Thyroid gland (tissue), 4 donors: ENCODE measurements at places on chromosomes 7 and 10. TPM values are rescaled to one million over a fixed set of nuclear protein-coding genes. Genes with fewer than 3 reads are reported as not detected.

- no peaks in the 10 kb centered on the region for H3K27me3 ChIP-seq
- no peaks in the 10 kb centered on the region for H3K36me3 ChIP-seq
- H3K4me3 ChIP-seq: no peak overlapping the region
- H3K4me1 ChIP-seq: no peaks in the 10 kb centered on the region
- no peak overlapping the region for H3K27ac ChIP-seq
- no peak for DNase-seq
Observed at GRCh38 chr10:111089293-111089692, 12.5 kb downstream of the ADRA2A start.

TUBB8 gene
- total RNA-seq: 0.50 TPM

DNA sequence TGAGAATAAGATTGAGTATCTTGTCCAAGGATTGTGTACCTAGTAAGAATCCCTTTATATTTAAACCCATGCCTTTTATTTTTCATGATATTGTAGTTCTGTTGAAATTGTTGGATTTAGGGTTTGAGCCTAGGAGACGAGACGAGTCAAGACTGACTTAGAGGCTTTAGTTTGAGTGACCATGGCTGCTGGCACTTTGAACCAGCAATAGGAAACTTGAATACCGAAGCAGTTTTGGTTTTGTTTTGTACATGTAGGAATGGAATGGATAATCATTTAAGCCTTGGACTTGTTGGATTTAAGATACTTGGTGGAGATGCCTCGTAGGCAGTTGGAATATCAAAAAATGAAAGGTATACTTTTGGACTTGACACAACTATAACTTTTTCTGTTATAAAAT, 229.0 kb downstream of the BICC1 start:
- H3K27me3 ChIP-seq: no peaks in the 10 kb centered on the region
- H3K4me3 ChIP-seq: no peak overlapping the region
- H3K27ac ChIP-seq: no peak overlapping the region
- no peak for DNase-seq
- no peaks in the 10 kb centered on the region for H3K36me3 ChIP-seq

- no peaks in the 10 kb centered on the region for H3K4me1 ChIP-seq
- no peaks in the 10 kb centered on the region for H3K36me3 ChIP-seq
- no peak overlapping the region for H3K4me3 ChIP-seq
- no peak for DNase-seq
Observed at GRCh38 chr10:6665847-6666246, 85.8 kb upstream of the PRKCQ start.

GRCh38 chr7:11895337-11895736, 63.3 kb upstream of the THSD7A start:
- H3K27ac ChIP-seq: no peak overlapping the region
- no peaks in the 10 kb centered on the region for H3K36me3 ChIP-seq
- no peaks in the 10 kb centered on the region for H3K4me1 ChIP-seq
- H3K27me3 ChIP-seq: no peaks in the 10 kb centered on the region
- DNase-seq: no peak

GRCh38 chr10:30490289-30491000, 56.5 kb downstream of the MAP3K8 start:
- H3K36me3 ChIP-seq: no peaks in the 10 kb centered on the region
- no peak for DNase-seq
- no peaks in the 10 kb centered on the region for H3K4me1 ChIP-seq
- H3K4me3 ChIP-seq: no peak overlapping the region
- H3K27me3 ChIP-seq: no peaks in the 10 kb centered on the region

- H3K27me3 ChIP-seq: no peaks in the 10 kb centered on the region
- no peaks in the 10 kb centered on the region for H3K36me3 ChIP-seq
- peaks cover 15% of the 10 kb centered on the region for H3K4me1 ChIP-seq
- H3K4me3 ChIP-seq: no peak overlapping the region
Observed at GRCh38 chr10:133353202-133353959, 4.4 kb downstream of the FUOM start.

GRCh38 chr10:17088118-17088806, 41.3 kb downstream of the CUBN start:
- no peak overlapping the region for H3K4me3 ChIP-seq
- H3K27ac ChIP-seq: no peak overlapping the region
- no peaks in the 10 kb centered on the region for H3K27me3 ChIP-seq
- no peaks in the 10 kb centered on the region for H3K4me1 ChIP-seq
- H3K36me3 ChIP-seq: no peaks in the 10 kb centered on the region
- no peak for DNase-seq

ZC3HAV1L gene
- total RNA-seq: 46.6 TPM
